ENCODE measurements at places on chromosomes 1 and 21. TPM values are rescaled to one million over a fixed set of nuclear protein-coding genes. Genes with fewer than 3 reads are reported as not detected.

The UTS2 gene
- not detected for total RNA-seq

The HCRTR1 gene
- not detected for total RNA-seq

The PGBD5 gene
- total RNA-seq = 0.37 TPM

The EBNA1BP2 gene
- 186 TPM for total RNA-seq

The AMY2B gene
- 0.52 TPM for total RNA-seq

The BMP8B gene
- total RNA-seq = 5.4 TPM

The SFPQ gene
- total RNA-seq = 183 TPM

The TEX50 gene
- not detected for total RNA-seq

The F11R gene
- 50.8 TPM for total RNA-seq

The MEX3A gene
- 1.6 TPM for total RNA-seq

The TSPEAR gene
- total RNA-seq = not detected

The SMIM1 gene
- 1.3 TPM for total RNA-seq
